ENCODE measurements at places on chromosomes 6 and 20.
A peak's percentile ranks its signal among the peaks of the same experiment; 100 is the strongest.

DNA sequence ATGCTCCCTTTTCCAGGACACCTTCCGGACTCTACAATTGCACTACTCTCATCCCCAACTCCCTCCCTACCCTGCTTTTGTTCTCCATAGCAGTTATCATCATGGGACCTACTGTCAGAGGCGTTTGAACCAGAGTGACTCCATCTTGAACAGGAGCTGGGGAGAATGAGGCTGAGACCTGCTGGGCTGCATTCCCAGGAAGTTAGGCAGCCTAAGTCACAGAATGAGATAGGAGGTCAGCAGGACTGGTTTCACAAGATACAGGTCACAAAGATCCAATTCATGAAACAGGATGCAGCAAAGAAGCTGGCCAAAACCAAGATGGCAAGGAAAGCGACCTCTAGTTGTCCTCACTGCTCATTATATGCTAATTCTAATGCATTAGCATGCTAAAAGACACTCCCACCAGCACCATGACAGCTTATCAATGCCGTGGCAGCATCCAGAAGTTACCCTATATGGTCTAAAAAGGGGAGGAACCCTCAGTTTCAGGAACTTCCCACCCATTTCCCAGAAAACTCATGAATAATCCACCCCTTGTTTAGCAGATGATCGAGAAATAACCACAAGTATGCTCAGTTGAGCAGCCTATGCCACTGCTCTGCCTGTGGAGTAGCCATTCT lies 15.6 kb downstream of the SLC13A3 start:
- no peak for DNase-seq

GRCh38 chr20:6583134-6583738 lies 184.2 kb upstream of the BMP2 start:
- DNase-seq, result peak; percentile 28

- no peak for DNase-seq
These were observed 2.3 kb downstream of the THBS2 start for GRCh38 chr6:169251371-169251802.

- DNase-seq, result no peak
These were observed 40.3 kb downstream of the STX11 start for GRCh38 chr6:144190593-144190992.

DNA sequence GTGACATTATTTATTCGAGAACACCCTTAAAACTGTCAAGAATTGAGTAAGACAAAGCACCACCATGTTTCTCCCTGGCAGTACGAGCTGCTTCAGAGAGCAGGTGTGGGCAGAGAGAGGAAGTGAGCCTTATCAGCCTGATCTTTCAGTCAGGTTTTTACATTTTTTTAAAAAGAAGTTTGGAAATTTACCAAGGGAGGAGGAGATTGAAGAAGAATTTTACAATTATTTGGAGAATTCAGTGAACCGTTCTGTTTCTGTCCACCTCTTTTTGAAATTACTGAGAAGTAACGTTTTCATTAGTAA lies 75.5 kb downstream of the ZDHHC14 start:
- peak; percentile 50 for DNase-seq

- no peak for DNase-seq
These were observed 221.4 kb downstream of the PHACTR1 start for GRCh38 chr6:12937971-12938370.

- DNase-seq, result no peak
These were observed 21.1 kb downstream of the FOXC1 start for GRCh38 chr6:1630771-1631217.

- DNase-seq, result peak; percentile 77
These were observed 78.7 kb upstream of the BTN3A2 start for GRCh38 chr6:26286168-26286877.

- DNase-seq, result peak; percentile 27
These were observed 17.0 kb downstream of the SLC2A4RG start for GRCh38 chr20:63756648-63756991.

GRCh38 chr20:12055161-12055560 lies 137.5 kb downstream of the BTBD3 start:
- DNase-seq, result no peak

- no peak for DNase-seq
These were observed 36.6 kb upstream of the SLC22A16 start for GRCh38 chr6:110512991-110513390.

- no peak for DNase-seq
These were observed 394.8 kb upstream of the NOX3 start for GRCh38 chr6:155850408-155850841.

- peak; percentile 11 for DNase-seq
These were observed 32.5 kb upstream of the DLGAP4 start for GRCh38 chr20:36273414-36274180.

GRCh38 chr6:100176311-100176950 lies 182.4 kb upstream of the MCHR2 start:
- peak; percentile 32 for DNase-seq

DNA sequence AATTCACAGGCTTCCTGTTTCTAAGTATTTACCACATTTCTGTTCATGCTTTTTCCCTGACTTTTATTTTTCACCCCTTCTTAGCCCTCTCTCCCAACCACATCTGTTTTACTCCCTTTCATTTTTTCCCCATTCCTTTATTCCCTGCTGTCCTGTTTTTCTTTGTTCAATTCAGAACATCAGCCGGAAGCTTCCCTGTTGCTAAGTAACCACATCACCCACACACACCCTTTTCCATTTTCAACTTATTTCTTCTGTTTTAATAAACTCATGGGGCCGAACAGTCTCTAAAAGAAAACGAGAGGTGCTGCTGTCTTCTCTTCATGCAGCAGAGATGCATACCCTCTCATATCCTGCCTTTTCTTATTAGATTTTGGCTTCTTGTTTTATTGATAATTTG lies 53.5 kb upstream of the CEP85L start:
- no peak for DNase-seq

DNA sequence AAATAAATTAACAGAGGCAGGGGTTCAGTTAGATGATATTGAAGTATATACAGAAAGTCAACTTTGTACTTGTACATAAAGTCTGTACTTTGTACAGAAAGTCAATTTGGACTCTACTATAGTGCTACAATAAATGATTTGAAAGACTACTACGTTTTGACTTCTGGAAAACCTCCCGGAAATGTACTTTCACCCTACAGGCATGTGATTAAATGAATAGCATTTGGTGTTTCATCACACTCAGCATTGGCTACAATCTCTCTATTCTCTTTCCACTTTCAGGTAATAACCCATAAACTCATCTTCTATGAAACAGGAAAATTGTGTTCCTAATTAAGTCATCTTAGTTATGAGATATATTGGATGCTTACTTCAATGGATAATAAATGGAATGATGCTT lies 25.6 kb upstream of the MC3R start:
- DNase-seq, result no peak

All from activated CD4-positive, alpha-beta T cell treated with anti-CD3 and anti-CD28 coated beads, Interleukin-2, amount 50 U/mL, for 16 hours (primary cell).